ENCODE measurements at places on chromosomes 1 and 21.

DNA sequence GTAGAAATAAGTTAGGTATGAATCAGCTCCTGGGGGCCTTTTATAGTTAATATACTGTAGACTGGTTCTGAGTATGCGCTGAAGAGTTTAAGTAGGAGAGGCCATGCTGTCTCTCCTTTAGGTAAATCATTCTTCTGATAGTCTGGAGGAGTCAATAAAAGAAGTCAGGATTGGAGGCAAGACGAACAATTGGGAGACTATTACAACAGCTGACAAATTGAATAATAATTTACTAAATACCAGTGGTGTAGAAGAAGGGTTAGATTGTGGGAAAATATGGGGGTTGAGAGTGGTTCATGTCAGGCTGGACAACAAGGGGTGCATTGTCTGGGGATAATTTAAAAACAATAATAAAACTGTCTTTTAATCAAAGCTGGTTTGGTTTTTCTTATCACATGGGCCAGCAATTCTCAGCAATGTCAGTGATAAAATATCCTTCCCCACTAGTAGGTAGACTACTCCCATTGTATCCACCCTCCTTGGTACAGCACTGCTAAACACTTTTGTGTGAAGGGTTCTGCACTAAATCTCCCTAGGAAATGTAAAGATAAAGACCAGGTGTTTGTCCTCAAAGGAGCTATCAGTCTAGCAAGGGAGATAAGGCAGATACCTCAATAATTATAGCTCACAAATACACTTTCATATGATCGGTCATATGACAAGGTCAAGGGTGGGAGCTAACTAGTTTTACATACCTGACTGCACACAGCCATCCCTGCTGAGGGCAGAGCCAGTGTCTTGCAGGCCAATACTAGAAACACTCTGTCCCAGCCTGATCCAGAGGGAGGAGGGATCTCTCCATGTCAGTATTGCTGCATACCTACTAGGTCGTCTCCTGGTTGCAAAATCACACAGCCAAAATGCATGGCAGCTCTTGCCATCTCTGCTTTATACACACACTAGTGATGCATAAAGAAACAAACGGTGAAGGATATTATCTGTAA is 299.7 kb downstream of the VAV3 start:
- no peak for DNase-seq

- peak; percentile 98 for DNase-seq
Measured at GRCh38 chr1:193115629-193116227, 6.1 kb upstream of the CDC73 start.

DNA sequence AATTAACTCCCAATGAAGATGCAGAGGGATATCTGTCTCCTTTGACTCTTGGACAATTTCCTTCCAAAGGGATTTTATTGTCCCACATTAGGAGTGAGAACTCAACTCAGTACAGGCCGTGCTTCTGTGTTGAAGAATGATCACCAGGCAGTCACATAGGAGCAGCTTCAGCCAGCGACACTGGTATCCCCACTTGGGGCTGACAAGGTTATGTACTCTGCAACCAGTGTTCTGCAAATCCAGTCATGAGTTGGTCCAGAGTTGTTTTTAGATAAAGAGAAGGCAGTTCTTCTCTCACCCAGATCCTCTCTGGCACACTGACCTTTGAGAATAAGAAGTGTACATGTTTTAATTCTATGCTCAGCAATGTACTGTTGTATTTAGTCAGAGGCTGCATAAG is 415.8 kb downstream of the SETD4 start:
- no peak for DNase-seq

DNA sequence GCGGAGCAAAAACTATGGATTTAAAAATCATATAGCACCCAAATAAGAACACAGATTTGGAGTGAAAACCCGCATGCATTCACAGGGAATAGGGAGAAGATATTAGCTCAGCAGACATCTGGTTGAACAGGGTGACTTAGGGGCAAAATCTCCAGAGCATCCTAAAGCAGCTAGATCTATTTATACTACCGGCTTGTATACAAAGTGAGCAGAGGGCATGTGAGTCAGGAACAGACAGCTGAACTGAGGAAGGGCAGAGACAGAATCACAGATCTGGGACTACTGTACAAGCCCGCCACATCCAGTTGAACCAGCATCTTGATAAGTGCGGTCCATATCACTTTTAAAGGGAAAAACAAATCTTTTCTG is 35.2 kb upstream of the EXOSC10 start:
- DNase-seq = no peak

DNA sequence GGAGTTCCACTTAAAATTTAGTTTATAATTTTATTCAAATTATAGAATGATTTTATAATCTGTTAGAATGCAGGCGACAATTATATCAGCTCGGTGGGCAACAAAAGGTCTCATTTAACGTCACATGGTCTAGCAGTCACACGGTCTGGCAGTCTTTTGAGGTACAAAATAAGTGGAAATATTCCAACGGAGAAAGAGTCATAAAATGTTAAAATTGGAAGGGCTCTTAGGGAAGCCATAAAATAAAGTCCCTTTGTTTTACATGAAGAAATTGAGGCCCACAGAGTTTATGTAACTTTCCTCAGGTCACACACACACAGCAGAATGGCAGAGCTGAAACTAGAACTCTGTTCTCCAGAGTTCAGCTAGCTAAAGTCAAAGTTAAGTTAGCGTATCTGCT is 84.4 kb upstream of the QSOX1 start:
- no peak for DNase-seq

GRCh38 chr21:44005071-44005470 is 7.0 kb upstream of the TRAPPC10 start:
- no peak for DNase-seq

DNA sequence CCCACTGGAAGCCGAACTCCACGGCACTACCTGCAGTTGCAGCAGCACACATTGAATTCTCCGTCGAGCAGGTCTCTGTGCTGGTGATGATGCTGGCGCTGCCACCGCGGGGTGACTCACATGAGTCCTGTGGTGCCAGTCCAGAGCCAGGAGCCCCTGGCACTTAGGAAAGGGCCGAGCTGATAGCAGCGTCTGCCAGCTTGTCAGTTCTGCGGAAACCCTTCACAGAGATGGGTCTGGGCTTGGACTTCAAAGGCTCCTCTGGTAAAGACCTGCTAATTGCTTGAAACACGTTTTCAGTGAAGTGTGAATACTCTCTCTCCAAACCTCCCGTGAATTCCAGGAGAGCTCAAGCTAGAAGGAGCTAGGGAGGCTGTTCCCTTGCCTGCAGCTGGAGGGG is 92.2 kb downstream of the GRIK3 start:
- no peak for DNase-seq
